Fibroblast of lung (primary cell): ENCODE measurements at places on chromosomes 13 and 19. TPM values are rescaled to one million over a fixed set of nuclear protein-coding genes. Genes with fewer than 3 reads are reported as not detected.

APBA3 gene
- 21.8 and 22.3 TPM in 2 replicates for total RNA-seq

PNKP gene
- 21.1 and 32.9 TPM in 2 replicates for total RNA-seq

DNA sequence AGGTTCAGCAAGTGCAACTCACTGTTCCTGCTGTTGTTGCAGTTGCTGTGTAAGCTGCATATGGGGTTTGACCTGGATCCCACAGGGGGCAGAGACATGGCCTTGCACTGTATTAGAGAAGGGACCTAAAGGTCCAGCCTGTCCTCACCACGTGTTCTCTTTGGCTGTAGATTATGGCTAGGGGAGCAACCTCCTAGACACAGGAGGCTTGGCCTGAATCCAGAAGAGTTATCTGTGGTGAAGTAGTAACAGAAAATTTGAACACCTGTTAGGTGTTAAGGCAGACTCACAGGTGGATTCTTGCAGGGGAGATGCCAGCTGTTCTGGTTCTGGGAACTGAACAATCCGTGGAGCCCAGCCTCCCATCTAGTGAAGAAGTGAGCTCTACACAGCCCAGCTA is 3.4 kb upstream of the CYP4F11 start:
- no peaks in the 10 kb centered on the region for H3K4me1 ChIP-seq
- no peaks in the 10 kb centered on the region for H3K27me3 ChIP-seq
- H3K4me3 ChIP-seq = no peak overlapping the region
- no peak overlapping the region for H3K27ac ChIP-seq

DNA sequence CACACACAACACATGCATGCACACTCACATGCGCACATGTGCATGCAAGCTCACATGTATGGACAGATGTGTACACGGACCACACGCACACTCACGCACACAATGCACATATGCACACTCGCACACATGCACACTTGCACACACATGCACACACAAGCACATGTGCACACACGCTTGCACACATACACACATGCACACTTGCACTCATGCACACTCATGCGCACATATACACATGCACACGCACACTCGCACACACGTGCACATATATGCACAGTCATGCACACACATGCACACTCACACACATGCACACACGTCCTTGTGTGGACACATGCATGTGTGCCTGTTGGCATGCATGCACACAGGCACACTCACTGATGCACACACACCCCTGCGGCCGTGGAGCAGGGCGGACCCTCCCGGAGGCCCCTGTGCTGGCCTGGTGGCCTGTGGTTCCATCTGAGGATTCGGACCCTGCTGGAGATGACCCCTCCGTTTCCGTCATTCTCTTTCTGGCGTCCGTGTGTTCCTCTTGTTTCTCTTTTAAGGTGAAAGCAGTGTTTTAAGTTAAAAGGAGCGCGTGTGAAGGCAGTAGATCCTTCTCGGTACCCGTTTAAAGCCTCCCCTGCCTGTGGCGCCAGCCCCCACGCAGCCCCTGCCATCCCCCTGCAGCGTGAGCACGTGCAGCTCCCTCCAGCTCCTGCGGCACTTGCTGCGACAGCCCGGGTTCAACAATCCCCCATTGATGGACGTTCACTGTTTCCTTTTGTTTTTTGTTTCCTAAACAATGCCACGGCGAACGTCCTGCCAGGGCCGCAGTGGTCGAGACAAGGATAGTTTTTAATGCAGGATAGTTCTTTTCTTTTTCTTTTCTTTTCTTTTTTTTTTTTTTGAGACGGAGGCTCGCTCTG is 5.6 kb downstream of the NDUFS7 start:
- no peak for DNase-seq
- H3K27ac ChIP-seq = no peak overlapping the region
- no peaks in the 10 kb centered on the region for H3K27me3 ChIP-seq
- H3K36me3 ChIP-seq = peaks cover 13% of the 10 kb centered on the region
- H3K4me3 ChIP-seq = no peak overlapping the region
- no peaks in the 10 kb centered on the region for H3K4me1 ChIP-seq

DNA sequence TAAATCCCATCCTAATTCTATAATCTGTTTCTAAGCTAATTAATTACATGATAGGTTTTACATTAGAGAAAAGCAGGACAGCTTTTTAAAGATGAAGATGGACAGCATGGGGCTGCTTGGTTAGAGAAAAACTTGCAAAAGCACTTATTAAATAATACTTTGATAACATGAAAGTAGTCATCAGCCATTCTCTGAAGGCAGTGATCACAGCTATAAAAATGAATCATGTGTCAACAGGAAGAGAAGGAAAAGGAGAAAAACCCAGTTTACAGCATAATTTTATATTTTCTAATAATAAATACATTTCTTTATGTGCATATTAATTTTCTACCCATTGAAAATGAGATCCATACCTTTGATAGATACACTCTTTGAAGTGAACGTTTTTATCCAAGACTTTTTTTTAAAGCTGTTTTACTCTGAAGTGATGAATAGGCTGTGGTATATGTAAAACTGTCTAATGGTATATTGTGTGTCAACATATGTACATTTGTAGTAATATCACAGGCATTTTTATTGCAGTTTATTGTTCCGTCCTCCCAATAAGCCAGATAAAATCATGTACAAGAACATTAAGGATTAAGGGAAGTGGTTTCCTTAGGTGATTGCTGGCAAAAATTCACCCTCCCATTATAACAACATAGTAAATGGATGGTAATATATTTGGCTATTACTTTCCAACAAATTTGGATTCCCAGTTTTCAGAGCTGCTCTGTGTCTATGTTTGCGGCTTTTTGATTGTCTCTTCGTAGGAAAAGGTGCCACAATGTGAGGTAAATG is 1.3 kb upstream of the KLF5 start:
- H3K36me3 ChIP-seq = no peaks in the 10 kb centered on the region
- DNase-seq = no peak
- H3K4me3 ChIP-seq = no peak overlapping the region
- no peaks in the 10 kb centered on the region for H3K27me3 ChIP-seq
- H3K27ac ChIP-seq = no peak overlapping the region

DNA sequence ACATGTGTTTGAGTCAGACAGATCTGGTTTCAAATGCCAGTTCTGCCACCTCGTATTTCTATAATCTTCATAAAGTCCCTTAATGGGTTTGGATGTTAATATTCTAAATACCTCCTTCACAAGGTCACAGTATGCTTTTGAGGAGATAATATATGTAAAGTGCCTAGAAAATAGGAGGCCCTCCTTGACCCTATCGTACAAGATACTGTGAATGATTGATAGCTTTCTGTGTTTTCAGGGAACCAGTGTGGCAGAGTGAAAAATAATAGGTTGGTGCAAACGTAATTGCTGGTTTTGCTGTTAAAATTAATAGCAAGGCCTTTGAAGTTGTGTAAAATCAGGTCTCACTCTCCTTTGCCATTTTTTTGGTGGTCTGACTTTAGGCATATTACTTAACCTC is 77.5 kb upstream of the SCEL start:
- DNase-seq = no peak
- no peaks in the 10 kb centered on the region for H3K4me1 ChIP-seq
- no peak overlapping the region for H3K4me3 ChIP-seq
- H3K36me3 ChIP-seq = no peaks in the 10 kb centered on the region
